ENCODE measurements at places on chromosomes 5 and 9.

DNA sequence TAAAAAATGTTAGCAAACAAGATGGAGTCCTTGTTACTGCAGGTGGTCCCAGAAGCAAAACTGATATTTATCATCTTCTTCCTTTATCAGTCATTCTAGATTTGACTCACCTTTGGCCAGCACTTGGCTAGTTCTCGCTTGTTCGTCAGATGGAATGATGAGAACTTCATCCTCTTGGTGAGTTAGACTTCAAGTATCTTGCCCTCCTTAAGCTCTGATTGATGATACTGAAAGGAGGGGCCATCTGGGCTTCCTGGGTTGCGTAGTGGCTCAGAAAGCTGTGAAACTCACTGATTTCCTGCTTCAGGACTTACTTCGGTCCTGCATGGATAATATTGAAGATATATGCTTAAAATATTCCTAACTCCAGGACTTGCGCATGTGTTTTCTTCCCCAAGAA is 1248.2 kb upstream of the CDH9 start:
- no peak for DNase-seq

- DNase-seq, result no peak
Observed at GRCh38 chr5:105263515-105263914, 1700.9 kb upstream of the NUDT12 start.

GRCh38 chr9:128435611-128436010 is 15.0 kb downstream of the CERCAM start:
- no peak for DNase-seq

DNA sequence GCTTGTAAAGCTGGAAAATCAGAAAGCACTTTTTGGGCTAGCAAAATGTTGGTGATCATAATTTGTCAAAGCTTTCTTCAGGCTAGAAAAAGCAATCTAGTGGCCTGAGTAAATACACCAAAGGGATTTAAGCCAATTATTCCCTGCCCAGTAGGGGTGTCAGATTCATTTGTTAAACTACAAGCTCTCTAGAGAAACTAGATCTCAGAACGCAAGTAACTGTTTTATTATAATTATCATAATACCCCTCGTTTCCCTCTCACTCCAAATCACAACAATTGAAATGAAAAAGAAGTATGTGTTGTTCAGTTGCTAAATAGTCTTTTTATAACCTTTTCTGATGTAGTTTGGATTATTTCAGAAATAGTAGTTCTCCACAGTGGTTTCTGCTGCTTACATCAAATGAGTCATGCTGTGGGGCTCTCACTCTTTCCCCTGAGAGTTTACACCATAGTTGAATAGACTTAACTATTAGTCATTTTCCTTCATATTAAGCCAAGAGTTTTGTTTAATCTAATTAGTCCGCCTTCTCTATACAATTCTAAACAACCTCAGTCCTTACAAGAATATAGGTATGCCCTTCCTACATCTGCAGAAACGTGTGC is 918.6 kb upstream of the DMAC1 start:
- no peak for DNase-seq

DNA sequence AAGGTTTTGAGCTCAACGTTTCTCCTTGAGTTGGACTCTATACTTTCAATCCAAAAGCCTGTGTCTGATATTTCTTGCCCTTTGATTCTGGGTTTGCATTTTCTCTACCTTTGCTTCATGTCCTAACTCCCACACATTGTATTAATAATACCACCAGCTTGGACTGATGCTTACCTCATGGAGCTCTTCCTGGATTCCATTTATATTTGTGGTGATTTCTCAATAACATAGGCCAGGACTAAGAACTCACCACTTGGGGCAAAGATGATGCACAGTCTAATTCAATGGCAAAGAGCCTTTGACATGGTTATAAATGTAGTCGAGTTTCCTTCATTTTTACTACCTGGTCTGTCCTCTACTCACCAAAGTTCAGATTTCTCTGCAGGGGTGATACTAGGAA is 27.5 kb upstream of the EFNA5 start:
- no peak for DNase-seq

DNA sequence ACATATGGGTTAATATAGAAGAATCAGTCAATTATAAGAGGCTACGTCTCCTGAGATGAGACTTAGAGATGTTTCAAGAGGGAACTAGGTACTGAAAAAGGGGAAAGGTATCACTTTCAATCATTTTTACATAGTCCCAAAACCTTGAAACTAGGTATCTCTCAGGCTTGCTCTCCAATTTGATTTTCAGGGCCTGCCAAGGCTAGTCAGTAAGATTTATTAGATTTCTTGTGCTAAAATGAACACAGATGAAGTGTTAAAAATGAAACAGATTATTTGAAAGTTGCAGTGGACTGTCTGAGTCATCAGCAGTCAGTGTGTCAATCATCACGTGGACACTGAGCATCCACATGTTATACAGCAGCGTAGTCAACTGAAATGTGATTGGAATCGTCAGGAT is 591.1 kb downstream of the DTWD2 start:
- no peak for DNase-seq

GRCh38 chr5:170247363-170247762 is 14.6 kb downstream of the C5orf58 start:
- no peak for DNase-seq

GRCh38 chr5:9445826-9446388 is 100.0 kb downstream of the SEMA5A start:
- no peak for DNase-seq

- DNase-seq, result no peak
Observed at GRCh38 chr5:103523319-103523718, 39.3 kb downstream of the NUDT12 start.

GRCh38 chr9:127971357-127972235 is 9.2 kb downstream of the EEIG1 start:
- DNase-seq, result no peak

DNA sequence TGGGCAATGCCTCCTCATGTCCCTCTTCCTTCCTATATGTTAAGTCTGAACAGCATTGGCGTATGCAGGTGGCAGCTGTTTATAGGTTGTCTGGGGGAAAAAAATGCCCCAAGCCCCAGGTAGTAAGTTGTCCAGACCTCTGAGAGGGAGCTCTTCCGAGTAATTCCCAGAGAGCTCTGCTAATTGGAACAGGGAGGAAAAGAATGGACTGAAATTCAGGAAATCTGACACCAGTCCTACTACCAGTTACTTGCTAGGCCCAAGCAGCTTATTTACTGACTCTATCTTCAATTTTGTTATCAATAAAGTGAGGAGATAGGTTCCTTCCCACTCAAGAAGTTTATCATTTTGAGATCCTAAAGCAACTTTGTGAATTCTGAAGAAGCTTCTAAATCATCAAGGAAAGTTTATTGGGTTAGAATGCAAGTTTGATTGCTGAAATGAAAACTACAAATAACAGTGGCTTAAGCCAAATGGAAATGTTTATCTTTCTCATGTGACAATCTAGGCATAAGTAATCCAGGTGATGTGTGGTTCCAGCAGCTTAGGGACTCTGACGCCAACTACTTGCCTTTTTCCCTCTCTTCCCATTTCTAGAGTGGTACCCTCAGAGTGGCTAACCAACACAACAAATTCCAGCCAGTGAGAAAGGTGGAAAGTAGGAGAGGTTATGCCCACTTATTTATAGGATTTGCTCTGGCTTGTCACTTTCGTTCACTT is 5.6 kb downstream of the STK32A start:
- DNase-seq, result no peak

DNA sequence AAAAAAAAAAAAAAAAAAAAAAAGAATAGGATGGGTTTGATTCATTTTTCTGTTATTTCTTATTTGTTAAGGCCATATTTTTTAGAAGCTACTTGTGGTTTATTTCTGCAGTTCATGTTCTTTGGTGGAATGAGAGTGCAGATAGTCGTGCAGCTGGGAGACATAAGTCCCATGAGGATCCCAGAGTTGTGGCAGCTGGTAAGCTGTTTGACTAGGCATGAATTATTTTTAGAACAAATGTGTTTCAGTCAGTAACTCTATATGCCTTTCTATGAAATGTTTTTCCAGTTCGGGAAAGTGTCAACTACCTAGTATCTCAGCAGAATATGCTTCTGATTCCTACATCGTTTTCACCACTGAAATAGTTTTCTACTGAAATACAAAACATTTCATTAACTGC is 5.0 kb upstream of the NIPSNAP3B start:
- DNase-seq, result no peak

DNA sequence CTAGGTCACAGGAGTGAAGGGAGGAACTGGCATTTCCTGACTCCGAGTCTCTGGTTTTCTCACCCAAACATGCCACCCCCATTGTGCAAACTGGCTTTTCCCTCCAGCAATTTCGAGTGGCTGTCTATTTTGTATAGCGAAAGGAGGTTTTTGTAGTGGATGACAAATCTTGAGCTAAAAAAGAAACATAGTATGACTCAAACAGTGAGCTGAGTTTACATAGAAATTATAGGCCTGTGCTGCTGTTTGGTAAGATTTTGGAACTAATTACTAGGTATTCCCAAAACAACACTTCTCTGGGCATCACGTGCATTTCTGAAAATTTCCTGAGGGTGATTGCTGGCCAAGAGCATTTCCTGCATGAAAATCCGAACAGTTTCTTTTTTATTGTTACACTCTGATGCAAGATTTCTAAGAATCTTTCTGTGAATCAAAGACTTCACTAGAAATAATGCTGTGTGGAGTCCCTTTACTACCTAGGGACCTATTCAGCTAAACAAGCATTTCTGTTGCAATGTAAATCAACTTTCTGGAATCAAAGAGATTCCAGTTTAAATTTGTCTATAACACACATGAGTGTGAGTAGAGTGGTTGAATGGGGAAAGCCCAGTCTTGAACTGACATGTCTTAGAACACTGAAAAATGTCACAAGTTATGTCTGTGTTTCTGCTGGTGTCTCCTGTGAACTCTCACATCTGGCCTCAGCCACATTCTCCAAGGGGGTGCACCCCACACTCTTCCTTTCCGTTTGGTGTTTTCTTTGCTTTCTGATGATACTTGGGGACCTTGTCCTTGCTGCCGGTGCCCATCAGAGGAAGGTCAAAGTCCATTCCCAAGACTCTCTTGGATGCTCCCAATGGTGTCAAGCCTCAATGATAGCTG is 33.3 kb upstream of the DAPK1 start:
- no peak for DNase-seq

GRCh38 chr5:133321833-133322420 is 270.1 kb downstream of the HSPA4 start:
- no peak for DNase-seq

DNA sequence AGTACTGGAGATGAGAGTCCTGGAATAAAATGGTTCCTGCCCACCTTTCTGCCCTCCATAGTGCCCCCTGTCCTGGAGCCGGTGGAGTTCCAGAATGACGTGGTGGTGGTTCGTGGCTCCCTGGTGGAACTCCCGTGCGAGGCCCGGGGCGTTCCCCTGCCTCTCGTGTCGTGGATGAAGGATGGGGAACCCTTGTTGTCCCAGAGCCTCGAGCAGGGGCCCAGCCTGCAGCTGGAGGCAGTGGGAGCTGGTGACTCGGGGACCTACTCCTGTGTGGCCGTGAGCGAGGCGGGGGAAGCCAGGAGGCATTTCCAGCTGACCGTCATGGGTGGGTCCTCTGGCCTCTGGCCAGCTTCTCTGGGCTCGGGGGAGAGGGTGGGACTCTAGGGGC is 51.1 kb upstream of the ASS1 start:
- DNase-seq, result no peak

- DNase-seq, result no peak
Observed at GRCh38 chr5:76601470-76601869, 21.7 kb downstream of the F2RL2 start.

- no peak for DNase-seq
Observed at GRCh38 chr5:123753937-123754891, 242.2 kb downstream of the CSNK1G3 start.

GRCh38 chr5:158456756-158457155 is 597.8 kb upstream of the CLINT1 start:
- DNase-seq, result no peak

DNA sequence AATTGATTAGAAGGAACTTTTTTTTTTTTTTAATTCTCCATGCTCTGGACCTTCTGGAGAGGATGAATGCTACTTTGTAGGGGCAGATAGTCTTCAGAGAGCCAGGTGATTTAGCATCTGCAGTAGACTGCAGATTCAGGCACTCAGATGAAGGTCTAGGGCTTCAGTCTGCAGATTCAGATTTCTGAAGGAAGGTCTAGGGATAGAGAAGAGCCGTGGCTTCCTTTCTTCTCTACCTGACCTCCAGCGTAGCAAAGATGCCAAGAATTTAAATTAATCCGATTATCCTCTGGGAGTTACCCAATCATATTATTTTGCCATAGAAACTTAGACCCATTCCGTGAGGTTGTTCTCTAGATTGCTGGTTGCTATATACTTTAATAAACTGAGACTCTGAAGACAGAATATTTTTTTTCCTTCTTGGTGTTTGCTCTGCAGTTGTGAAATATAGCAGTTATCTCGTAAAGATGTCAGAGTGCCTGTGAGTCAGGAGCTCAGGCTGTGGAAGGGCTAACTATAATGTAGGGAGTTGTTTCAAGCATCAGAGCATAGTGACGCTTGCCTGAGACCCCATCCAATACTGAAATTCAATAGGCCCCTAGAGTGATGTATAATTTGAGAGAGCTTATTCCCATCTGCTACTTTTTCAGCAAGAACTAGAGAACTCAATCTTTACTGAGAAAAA is 132.7 kb upstream of the SLC12A2 start:
- DNase-seq, result no peak

GRCh38 chr5:168106008-168106761 is 185.3 kb upstream of the WWC1 start:
- no peak for DNase-seq

- DNase-seq, result no peak
Observed at GRCh38 chr5:33937017-33937706, 976 bp downstream of the RXFP3 start.

DNA sequence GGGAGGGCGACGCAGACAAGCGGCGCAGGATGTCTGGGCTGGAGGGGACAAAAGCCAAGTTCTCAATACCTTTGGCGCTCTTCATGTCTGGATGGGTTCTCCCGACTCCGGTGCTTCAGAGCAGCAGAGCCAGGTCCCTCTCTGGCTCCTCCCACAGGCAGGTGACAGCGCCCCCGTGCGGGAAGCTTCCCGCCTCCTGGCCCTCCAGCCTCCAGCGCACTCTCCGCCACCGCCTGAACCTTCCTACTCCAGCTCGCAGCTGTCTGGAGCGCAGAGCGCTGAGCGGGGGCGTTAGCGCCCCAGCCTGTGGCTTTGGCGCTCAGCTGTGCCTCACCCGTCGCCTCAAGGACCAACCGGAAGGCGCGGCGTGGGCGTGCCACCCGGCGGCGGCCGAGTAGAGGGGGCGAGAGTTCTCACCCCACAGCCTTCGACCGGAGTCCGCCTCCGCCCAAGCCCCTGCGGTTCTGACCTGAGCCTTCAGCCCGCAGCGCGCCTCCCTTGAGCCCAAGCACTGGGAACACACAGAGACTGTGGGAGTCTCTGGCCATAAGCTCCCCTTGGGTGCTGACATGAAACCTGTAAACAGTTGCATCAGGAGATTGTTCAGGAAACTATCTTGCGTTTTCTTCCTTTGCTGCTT is at the start of gene SLCO4C1:
Gene SLCO4C1, minus strand, starts transcription at position 107 of the 640 bp plus-strand sequence. Its CDS starts 22 bp downstream, at position 85.
- DNase-seq, result no peak

Data from WERI-Rb-1 (cell line).